ENCODE measurements at places on chromosomes 5 and 9.

GRCh38 chr9:106502930-106503329, 360.0 kb upstream of the ZNF462 start:
- no peak for DNase-seq

DNA sequence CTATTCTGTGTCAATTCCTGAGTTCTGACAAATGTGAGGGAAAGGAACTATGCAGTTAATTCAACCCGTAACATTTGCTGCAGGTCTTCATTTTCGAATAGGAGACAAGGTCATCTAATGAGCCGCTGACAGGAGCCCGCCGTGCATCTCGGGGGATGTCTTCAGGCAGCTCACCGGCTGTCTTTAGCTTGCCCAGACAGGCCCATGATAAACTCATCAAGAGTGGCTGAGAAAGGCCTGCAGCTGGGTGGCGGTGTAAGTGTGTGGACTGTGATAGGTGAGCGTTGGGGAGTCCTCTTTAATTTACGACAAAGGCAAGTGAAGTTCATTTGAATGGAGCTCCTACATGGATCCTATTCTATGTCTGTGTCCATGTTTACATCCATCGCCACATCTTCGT, 190.5 kb downstream of the ADCY2 start:
- no peak for DNase-seq

GRCh38 chr5:16815432-16815831, 120.7 kb downstream of the MYO10 start:
- no peak for DNase-seq

GRCh38 chr5:116564312-116564711, 10.3 kb downstream of the SEMA6A start:
- no peak for DNase-seq

- no peak for DNase-seq
Observed at GRCh38 chr5:121171834-121172233, 679.8 kb upstream of the FTMT start.

DNA sequence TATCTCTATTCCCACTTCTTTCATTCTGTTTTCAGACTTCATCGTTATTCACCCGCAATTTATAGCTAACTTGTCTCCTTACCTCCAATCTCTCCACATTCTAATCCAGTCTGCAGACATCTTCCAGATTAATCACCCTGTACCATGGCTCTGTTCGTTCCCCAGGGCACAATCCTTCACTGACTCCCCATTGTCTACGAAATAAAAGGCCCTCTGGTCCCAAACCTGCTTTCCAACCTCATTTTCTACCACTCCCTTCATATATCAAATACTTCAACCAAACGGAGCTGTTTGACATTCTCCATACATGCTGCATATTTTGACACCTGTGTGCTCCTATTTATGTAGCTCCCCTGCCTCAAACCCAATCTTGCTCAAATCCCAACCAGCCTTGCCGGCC, 1720.6 kb upstream of the WWC1 start:
- DNase-seq = no peak

GRCh38 chr9:21831841-21832509, 29.5 kb downstream of the MTAP start:
- no peak for DNase-seq

GRCh38 chr9:113673726-113674125, 202.4 kb upstream of the ZNF618 start:
- no peak for DNase-seq

DNA sequence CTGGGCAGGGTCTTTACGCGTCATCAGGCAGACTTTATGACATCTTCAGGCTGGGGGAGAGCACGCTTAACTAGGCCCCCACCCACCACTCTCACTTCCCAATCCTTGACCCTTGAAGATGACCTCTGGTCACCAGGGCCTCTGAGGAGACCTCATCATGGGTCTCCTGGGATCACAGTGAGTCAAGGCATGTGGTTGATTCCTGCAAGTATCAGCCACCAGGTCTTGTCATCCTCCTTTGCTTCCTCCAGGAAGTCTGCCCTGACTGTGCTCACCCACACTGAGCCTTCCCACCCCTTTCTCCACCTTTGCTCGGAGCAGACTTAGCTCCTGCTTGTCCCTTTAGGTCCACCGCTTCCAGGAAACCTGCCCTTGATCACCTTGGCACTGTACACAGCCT, 17.3 kb downstream of the ODF2 start:
- DNase-seq = no peak

DNA sequence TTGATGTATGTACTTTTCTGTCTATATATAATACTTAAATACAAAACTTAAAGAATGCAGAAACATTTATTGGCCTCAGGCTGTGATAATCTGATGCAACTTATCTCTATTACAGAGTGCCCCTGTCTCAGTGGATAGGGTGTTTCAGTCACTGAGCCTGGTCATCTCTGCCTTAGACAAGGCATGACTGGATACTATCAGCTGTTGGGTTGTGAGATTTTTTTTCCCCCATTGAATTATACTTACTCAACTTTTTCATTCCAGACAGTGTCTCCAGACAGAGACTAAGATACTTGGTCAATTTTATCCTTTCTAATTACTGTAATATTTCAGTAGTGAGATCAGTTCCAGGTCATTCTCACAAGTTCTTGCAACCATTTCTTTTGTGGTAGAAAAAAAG, 26.7 kb downstream of the XRCC4 start:
- no peak for DNase-seq

DNA sequence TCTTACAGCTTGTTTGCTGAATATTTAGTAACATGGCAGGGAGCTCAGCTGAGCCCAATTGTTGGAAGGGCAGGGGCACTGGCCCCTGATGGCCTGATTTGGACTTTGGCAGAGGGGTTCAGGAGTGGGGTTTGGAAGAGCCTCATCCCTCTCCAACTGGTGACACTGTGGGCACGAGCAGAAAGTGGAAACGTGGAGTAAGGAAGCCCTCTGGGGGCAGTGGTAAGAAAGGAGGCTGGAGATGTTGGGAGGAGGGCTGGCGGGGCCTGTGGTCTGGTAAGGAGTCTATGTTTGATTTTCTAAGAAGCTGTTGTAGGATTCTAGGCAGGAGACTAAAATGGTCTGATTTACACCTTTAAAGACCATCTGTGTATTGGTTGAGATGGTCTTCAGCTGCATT, 208.9 kb downstream of the HSPA4 start:
- no peak for DNase-seq

- DNase-seq = no peak
Observed at GRCh38 chr9:99809586-99810319, 11.9 kb upstream of the NR4A3 start.

- no peak for DNase-seq
Observed at GRCh38 chr5:31158686-31159085, 34.8 kb upstream of the CDH6 start.

GRCh38 chr9:20570756-20571155, 51.5 kb downstream of the MLLT3 start:
- DNase-seq = no peak

DNA sequence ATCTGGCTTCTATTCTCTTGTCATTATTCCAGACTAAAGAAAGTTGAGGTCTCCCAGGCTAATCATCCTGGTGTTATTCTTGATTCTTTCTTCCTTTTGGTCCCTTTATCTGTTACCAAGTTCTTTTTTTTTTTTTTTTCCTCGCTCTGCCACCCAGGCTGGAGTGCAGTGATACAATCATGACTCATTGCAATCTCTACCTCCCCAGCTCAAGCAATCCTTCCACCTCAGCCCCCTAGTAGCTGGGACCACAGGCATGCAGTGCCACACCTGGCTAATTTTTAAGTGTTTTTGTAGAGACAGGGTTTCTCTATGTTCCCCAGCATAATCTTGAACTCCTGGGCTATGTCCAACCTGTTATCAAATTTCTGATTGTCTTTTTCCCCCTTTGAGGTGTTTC, 126.6 kb upstream of the DHFR start:
- DNase-seq = no peak

DNA sequence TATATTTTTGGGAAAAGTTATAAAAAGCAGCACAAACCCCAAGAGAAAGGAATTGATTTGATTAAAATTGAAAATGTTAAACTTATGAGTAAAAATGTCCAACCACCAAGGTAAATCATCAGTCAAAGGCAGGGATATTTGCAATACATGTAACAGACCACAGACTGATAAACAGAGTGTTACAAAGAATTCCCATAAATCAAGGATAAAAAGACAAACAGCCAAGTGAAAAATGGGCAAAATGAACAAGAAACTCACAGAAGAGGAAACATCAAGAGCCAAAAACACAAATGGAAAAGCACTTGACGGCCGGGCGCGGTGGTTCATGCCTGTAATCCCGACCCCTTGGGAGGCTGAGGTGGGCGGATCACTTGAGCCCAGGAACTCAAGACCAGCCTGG, 81.3 kb upstream of the HRH2 start:
- no peak for DNase-seq

- no peak for DNase-seq
Observed at GRCh38 chr5:98643569-98643968, 129.9 kb upstream of the RGMB start.

GRCh38 chr9:14211564-14211963, 102.4 kb downstream of the NFIB start:
- no peak for DNase-seq

GRCh38 chr5:141478321-141478945, 2.7 kb downstream of the PCDHGC3 start:
- DNase-seq = peak; percentile 61

DNA sequence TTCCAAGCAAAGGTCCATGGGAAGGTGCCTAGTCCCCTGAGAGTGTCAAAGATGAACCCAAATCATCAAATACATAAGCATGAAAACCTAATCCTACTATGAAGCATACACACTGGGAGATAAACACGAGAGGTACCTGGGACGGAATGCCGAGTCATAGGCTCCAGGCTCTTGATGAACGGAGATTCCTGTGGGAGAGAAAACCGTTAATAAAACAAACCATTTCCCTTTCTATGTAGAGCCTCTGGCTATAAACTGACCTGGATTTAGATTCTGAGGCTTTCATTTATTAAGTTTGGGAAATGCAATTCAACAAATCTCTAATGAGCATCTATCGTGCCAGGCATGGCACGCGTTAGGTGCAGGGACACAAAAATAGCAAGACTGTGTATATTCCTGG, 206.4 kb upstream of the IL12B start:
- DNase-seq = no peak

GRCh38 chr5:58094031-58094430, 365.9 kb downstream of the PLK2 start:
- no peak for DNase-seq

DNA sequence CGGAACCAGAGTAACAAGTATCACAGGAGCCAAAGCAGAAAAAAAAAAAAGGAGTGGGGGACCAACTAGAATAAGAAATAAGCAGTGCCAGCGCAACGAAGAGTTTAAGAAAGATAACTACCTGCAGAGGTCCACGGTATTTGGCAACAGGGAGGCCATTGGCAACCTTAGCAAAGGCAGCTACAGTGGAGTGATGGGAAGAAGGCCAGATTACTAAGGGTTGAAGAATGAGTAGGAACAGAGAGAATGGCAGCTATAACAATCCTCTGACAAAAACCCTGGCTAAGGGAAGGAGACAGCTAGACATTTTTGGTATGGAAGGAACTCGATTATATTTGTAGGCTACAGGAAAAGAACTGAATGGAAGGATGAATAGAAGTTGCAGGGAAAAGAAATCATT, 93.4 kb upstream of the DMAC1 start:
- peak; percentile 57 for DNase-seq

- DNase-seq = no peak
Observed at GRCh38 chr9:134555094-134555650, 86.4 kb upstream of the COL5A1 start.

DNA sequence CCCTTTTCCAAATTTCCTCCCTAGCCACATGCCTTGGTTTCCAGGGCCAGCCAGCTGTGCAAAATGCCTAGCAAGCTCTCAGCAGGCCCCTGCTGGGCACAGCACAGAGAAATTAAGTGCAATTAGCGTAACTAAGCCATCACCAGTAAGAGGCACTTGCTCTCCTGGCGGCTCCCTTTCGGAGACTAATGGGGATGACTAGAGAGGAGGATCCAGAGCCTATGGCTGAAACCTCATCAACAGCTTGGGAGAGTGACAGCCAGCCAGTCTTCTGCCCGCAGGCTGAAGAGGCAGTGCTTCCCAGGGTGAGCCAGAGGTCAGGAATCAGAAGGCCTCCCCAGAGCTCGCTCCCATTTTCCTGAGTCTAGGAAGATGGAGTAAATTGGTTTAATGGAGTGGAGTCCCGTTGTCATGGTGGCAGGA, 108.4 kb downstream of the KCNIP1 start:
- no peak for DNase-seq

DNA sequence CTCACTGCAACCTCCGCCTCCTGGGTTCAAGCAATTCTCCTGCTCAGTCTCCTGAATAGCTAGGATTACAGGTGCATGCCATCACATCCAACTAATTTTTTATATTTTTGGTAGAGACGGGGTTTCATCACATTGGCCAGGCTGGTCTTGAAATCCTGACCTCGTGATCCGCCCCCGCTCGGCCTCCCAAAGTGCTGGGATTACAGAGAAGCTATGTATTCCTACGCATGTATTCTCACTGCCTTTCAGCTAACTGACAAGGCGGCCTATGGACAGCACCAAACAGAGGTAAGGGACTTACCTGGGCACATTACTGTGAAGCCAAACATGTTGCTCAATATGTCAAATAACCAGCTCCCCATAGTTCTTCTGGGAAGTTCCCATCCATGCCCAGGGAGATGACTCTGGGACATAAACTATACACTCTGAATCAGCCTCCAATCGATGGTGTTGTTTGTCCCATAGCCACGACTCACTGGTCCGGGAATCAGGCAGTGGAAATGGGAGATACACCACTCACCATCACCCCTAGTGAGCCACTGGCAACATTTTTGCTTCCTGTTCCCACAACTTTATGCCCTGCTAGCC, 114.6 kb downstream of the SYK start:
- DNase-seq = no peak

- DNase-seq = no peak
Observed at GRCh38 chr5:75113354-75114113, 61.2 kb upstream of the GCNT4 start.

- no peak for DNase-seq
Observed at GRCh38 chr5:146962801-146963355, 84.3 kb upstream of the PPP2R2B start.

DNA sequence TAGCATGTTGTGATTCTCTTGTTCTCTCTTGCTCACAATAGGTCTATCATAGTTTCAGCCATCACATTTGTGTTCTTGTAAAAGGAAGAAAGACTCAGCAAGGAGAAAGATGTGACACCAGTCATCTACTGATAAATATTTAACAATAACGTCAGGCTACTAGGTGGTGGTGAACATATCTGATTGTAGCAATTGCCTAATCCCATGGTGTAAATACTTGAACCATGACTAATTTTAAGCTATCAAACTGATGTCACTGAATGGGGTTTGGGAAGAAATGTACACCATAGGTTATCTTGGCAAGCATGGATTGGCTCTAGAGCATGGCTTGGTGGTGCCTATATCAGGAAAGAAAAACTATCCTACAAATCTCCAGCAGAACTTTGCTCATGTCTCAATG, 16.6 kb downstream of the DMRTA1 start:
- DNase-seq = no peak

DNA sequence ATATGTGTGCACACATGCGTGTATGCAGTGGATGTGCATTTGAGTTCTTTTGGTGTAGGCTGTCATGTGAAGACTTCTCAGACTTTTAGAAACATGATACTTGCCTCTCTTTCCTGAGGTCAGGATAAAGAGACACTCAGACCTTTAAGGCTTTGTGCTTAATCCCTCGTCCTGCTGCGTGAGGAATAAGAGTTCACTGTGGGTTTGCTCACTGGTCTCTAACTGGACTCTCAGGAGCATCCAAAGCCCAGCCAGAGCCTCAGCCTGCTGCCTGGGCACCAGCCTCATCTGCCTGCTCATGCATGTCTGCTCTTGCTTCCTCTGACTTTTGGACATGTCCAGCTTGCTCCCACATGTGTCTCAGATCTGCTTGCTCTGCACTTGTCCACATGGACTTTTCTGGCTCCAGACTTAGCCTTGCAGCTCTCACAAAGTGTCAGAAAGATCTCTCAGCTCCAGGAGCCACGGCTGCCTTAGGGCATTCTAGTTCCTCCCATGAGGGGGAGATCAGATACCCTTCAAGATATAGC, 65.1 kb upstream of the ZNF366 start:
- no peak for DNase-seq

Data from cerebellar cortex (tissue), 1 donor.